Mesendoderm (in vitro differentiated cells): ENCODE measurements at places on chromosomes 11 and 22.

DNA sequence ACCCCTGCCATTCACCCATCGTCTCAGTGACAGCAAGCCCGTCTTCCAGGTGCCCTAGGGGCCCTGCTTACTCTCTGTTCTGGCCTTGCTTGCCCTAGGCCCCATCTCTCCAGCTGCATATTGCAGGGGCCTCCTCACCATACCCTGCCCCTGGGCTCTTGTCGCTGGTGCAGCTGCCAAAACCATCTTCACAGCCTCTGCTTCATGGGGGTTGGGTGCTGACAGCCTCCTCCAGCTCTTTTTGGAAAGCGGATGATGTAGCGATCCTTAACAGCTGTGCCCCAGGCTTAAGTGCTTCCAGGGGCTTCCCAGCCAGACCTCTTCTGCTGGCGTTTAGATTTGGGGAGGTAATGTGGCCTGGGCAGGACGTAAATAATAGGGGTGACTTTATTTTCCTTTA lies 61.2 kb upstream of the SUSD2 start:
- H3K4me3 ChIP-seq: no peak overlapping the region
- peaks cover 4% of the 10 kb centered on the region for H3K36me3 ChIP-seq

- no peak overlapping the region for H3K4me3 ChIP-seq
- no peaks in the 10 kb centered on the region for H3K27me3 ChIP-seq
- DNase-seq: no peak
- H3K4me1 ChIP-seq: peaks cover 5% of the 10 kb centered on the region
- no peak overlapping the region for H3K27ac ChIP-seq
- H3K36me3 ChIP-seq: peaks cover 4% of the 10 kb centered on the region
Measured at GRCh38 chr11:68550485-68550817, 89.9 kb downstream of the PPP6R3 start.

- H3K27me3 ChIP-seq: no peaks in the 10 kb centered on the region
- H3K4me3 ChIP-seq: no peak overlapping the region
- no peak for DNase-seq
- peaks cover 3% of the 10 kb centered on the region for H3K36me3 ChIP-seq
- peaks cover 14% of the 10 kb centered on the region for H3K4me1 ChIP-seq
Measured at GRCh38 chr11:76794371-76795289, 11.5 kb downstream of the TSKU start.

- H3K4me3 ChIP-seq: no peak overlapping the region
- H3K36me3 ChIP-seq: no peaks in the 10 kb centered on the region
- H3K27me3 ChIP-seq: no peaks in the 10 kb centered on the region
- H3K4me1 ChIP-seq: peaks cover 1% of the 10 kb centered on the region
- H3K27ac ChIP-seq: no peak overlapping the region
- DNase-seq: no peak
Measured at GRCh38 chr11:119995730-119996491, 142.0 kb downstream of the TRIM29 start.

DNA sequence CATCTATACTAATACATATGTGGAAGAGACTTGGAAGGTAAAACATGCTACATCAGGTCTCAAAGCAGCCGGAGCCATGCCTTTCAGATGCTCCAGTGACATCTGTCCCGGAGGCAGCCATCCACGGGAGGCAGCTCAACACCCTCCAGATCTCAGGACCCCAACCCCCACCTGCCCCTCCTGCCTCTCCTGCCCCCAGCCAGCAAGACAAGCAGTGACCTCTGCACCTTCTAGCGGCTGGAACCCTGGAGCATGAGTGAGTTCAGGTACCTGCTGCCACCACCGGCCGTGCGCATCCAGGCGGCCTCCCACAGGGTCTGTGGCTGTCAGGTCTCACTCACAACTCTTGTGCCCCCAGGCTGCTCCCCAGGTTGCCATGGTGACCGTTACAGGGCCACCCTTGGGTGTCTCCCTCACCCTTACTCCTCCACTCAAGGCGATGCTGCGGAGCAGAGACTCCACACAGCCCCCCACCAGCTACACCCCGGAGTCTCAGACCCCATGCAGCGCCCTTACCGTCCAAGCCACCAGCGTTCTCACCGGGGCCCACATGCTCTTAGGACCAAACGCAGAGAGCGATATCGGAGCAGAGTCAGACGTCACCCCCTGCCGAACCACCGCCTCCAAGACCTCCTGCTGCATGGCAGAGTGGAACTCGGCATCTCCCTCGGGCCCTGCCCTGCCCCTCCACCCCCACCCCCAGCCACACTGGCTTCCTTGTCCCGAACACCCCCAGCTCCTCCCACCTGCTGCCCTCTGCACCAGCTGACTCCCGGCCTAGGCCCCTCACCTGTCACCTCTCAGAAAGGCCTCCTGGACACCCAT lies 34.7 kb downstream of the CERK start:
- H3K36me3 ChIP-seq: peaks cover 12% of the 10 kb centered on the region
- no peak overlapping the region for H3K4me3 ChIP-seq
- no peaks in the 10 kb centered on the region for H3K27me3 ChIP-seq

GRCh38 chr22:17684245-17684644 lies 45.7 kb downstream of the BCL2L13 start:
- H3K27me3 ChIP-seq: no peaks in the 10 kb centered on the region
- H3K36me3 ChIP-seq: no peaks in the 10 kb centered on the region
- DNase-seq: no peak
- H3K27ac ChIP-seq: no peak overlapping the region

- no peaks in the 10 kb centered on the region for H3K27me3 ChIP-seq
- no peaks in the 10 kb centered on the region for H3K36me3 ChIP-seq
- no peak overlapping the region for H3K27ac ChIP-seq
- no peak overlapping the region for H3K4me3 ChIP-seq
- H3K4me1 ChIP-seq: no peaks in the 10 kb centered on the region
Measured at GRCh38 chr22:38404419-38404818, 50.6 kb downstream of the KCNJ4 start.

DNA sequence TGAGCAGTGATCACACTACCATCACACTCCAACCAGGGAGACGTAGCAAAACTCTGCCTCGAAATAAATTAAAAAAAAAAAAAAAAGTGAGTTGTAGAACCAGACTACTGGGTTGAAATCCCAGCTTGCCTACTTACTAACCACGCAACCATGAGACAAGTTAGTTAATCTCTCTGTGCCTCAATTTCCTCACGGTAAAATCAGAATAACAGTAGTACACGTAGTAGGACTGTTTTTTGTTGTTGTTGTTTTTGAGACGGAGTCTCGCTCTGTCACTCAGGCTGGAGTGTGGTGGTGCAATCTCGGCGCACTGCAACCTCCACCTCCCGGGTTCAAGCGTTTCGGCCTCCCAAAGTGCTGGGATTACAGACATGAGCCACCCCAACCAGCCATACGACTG lies 14.2 kb downstream of the RAB6A start:
- H3K27ac ChIP-seq: no peak overlapping the region
- H3K4me1 ChIP-seq: no peaks in the 10 kb centered on the region
- H3K27me3 ChIP-seq: no peaks in the 10 kb centered on the region
- no peak for DNase-seq
- H3K4me3 ChIP-seq: no peak overlapping the region
- H3K36me3 ChIP-seq: no peaks in the 10 kb centered on the region
